ENCODE measurements at places on chromosomes 1 and 21.

- DNase-seq = peak; percentile 76
These were observed 7.9 kb upstream of the ADGRB2 start for GRCh38 chr1:31771891-31772668.

GRCh38 chr1:203290261-203291089, 14.8 kb upstream of the BTG2 start:
- peak; percentile 98 for DNase-seq

DNA sequence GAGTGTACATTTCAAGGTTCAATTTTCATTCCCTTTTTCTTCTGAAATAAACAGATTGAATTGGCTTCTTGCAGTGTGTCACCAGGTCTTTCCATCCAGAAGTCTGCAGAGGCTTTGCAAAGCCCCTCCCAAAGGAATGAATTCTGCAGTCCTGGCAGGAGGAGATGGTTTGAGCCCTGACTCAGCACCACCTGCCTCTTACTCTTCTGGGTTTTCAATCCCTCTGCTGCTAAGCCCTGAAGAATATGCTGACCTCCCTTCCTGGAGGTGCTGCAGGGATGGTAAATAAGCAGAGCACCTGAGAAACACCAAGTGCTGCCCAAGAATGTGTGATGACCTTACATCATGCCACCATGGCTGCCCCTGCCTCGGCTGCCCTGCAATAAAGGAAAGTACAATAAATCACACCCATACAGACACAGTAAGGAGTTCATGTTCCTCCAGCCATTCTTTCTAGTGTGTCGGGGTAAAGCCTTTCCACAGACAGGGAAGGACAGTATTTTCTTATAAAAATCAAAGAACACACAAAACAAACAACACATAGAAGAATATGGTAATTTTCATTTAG, 209.2 kb downstream of the ZNF326 start:
- DNase-seq = no peak

DNA sequence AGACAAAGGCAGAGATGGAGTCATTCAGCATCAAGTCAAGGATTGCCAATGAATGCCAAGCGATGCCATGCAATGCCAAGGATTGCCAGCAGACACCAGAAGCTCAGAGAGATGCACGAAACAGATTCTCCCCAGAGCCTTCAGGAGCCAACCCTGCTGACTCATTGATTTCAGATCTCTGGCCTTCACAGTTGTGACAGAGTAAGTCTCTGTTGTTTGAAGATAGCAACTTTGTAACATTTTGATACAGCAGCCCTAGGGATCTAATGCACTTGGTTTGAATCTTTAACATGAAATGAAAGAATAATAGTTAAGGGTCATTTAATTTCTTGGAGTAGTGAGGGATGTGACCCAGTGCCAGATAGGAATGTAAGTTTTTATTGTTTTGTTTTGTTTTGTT, 287.4 kb upstream of the RUNX1 start:
- DNase-seq = no peak

DNA sequence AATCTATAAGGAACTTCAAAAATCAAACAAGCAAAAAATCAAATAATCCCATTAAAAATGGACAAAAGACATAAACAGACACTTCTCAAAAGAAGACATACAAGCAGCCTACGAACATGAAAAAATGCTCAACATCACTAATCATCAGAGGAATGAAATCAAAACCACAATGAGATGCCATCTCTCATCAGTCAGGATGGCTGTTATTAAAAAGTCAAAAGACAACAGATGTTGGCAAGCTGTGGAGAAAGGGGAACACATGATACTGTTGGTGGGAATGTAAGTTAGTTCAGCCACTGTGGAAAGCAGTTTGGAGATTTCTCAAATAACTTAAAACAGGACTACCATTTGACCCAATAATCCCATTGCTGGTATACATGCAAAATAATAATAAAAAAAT, 226.4 kb downstream of the S1PR1 start:
- no peak for DNase-seq

DNA sequence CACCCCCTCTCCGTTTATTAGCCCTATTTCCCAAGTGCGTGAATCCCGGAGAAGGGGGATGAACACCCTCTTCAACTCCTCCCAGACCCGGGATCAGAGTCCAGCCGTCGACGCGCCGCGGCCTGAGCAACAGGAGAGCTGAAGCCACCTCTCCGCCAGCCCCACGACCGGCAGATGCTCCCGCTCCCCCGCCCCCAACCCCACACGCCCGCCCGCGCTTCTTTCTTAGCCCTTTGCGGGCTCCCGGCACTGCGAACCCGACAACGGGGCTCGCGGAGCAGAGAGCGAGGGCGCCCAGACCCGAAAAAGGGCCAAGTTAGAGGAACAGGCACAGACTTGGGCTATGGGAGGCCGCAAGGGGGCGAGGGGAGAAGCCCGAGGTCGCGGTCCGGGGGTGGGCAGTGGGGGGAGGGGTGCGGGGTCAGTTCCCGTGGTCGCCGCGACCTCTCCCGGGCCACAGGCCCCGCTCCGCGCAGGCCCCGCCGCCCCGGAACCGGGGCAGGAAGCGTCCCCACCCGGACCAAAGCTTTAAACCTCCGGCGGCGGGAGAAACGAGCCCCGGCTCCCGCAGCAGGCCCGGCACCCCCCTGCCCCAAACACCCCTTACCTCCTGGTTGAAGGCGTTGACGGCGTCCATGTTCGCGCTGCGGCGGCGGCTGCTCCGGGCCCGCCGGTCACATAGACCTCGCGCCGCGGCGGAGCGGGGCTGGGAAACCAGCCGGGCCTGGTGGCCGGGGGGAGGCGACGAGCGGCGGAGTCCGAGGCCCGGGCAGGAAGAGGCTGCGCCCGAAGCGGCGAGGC, 662 bp downstream of the SCAF4 start:
- peak; percentile 77 for DNase-seq

DNA sequence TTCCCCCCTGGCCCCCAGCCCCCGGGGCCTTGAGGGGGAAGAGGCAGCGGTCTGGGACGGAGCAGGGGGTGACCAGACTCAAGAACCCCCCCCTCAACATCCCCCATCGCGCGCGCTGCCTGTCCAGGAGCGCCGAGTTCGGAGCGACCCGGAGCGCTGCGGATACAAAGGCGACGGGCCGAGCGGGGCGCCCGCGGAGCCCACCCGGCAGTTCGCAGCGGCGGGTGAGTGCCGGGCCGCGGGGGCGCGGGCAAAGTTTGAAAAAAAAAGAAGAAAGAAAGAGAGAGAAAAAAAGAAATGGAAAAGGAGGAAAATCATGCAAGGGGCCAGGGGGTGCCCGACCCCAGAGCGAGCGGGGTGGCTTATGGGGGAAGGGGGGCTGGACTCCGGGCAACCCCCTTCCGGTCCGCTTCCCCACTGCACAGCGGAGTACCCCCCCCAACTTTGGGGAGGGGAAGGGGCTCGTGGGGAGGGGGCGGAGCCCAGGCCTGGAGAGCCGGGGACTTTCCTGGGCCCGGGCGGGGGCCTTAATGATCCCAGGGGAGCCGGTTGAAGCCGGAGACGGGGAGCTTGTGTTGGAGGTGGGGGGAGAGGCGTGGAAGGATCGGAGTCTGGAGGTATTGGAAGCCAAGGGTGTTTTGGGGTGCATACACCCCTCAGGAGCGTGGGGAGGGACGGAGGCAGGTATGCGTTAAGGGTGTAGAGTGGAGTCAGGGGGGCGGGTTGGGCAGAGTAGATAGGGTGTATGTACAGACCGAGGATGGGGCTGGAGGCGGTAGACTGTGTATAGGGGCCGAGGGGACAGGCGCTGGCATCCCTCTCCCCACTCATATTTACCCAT, 502 bp downstream of the VANGL2 start:
- peak; percentile 63 for DNase-seq

DNA sequence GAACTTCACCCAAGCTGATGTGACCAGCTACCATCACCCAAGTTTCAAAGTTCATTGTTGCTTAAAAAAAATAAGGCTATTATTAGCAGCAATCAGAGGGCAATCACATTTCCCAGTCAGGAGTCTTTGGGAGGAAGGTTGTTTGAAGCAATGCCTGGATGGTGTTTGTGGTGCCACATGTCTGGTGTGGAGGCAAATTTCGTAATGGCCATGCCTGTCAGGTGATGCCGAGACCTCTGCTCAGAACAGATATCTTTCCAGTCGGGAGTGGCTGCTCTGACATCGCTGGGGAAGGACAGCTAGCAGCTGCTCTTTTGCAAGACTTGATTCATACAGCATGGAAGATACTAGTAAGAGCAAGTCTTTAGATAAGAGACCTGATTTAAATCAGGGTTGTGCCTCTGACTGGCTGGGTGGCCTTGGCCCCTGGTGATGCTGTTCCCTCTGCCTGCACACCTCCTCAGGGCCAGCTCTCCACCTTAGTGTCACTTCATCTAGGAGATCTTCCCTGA, 187.8 kb upstream of the JUN start:
- peak; percentile 47 for DNase-seq

DNA sequence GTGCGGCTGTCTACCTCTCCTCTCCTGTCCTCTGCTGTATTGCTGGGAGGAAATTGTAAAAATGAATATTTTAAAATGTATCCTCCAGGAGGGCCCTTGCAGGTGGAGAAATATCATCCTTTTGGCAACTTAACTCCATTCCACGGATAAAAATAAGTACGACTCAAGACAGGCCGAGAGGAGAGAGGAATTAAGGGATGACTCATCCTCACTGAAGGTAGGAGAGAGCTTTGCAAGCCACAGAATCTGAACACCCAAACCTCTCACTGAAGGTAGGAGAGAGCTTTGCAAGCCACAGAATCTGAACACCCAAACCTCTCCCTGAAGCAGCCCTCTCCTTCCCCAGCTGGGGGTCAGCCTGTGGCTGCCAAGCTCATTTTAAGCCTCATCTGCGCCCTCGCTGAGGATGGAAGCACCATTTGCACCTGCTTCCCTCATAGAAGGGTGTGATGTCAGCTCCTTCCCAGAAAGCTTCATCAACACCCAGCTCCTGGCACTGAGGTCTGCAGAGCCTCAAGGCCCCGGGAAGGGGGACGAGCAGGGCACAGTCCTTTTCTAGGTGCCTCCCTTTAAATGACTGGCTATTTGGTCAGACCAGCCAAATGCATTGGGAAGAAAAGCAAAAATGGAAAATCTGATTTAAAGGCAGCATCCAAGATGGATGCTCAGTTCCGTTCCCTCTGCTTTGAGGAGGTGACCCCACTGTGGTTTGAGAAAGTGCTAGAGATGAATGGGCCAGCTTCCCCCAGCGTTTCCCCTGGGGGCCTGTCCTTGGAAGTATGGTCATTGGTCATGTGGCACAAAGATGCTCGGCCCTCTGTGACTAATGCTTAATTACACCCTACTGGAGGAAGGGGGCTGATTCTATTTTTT, 12.9 kb upstream of the SELENON start:
- DNase-seq = no peak

DNA sequence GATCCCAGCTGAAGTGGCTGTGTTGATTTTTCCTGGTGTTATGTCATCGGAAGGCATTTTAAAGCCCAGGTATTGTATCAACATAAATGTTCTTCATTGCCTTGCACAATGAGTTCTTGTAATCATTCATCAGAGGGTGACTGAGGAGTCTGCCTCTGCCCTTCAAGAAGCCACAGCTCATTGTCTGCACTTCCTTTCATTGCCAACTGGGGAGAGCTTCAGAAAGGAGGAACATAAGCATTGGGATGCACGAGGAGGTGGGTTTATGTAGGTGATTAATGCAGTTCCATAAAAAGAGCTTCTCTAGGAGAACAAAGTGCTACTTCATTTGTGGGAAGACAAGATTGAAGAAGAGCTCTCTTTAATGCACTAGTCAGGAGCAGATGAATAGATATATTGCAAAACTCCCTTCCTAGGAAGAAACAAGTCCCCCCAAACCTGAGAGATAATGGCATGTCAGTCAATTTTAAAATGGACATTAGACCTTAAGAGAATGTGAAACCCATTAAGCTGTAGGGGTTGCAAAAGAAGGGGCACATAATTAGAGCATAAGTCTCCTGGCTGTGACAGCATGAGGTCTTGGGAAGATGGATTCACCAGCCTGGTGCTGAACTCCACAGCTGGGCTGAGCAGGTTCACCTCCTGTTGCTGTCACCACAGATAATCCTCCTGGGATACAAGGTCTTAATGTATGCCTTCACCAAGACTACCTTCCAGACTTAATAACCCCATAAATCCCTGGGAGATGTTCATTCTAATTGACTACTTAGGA, 124.6 kb downstream of the BACH1 start:
- DNase-seq = no peak

DNA sequence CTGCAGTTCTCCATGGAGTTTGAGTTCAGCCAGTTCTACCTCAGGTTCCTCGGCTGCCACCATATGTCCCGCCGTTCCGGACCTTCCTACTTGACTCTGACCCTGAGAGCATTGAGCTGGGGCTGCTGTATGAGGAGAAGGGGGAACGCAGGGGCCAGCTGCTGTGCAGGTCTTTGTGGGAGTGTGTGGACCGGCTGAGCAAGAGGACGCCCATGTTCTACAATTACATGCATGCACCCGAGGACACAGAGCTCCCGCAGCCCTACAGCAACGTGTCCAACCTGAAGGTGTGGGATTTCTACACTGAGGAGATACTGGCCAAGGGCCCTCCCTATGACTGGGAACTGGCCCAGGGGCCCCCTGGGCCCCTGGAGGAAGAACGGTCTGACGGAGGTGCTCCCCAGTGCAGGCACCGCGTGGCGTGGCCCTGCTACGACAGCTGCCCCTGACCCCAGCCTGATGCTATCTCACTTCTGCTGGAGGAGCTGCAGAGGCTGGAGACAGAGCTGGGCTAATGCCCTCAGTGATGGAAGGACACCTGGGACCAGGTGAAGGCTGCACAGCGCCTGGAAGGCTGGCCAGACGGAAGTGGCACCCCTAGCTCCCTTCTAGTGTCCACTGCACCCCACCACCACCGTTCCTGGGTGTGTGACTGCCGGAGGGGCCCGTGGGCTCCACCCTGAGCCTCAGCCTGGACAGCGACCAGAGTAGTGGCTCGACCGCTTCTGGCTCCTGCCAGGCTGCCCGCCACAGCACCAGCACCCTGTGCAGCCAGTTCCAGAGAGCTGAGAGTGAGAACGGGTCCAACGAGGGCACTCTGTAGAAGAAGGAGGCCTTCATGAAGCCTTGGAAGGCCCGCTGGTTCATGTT, 20.8 kb upstream of the NPPB start:
- no peak for DNase-seq

GRCh38 chr1:195733826-195734225, 874.4 kb downstream of the KCNT2 start:
- no peak for DNase-seq

DNA sequence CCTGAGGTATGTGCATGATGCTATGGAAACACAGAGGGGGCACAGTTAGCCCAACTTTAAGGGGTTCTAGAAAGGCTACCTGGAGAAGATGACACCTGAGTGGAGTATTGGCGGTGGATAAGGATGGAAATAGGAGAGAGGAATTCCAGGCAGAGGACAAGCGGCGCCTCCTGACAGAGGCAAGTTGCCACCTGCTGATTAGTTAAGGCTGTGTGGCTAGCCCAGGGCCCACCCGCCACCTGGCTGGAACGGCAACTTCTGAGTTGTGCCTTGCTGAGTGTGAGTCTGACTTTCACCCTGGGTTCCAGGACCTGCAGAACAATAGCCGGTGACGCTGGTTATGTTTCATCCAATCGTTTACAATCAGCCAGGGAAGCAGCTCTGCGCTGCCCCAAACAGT, 126.9 kb upstream of the LMO4 start:
- DNase-seq = no peak

GRCh38 chr1:182357913-182358312, 33.7 kb downstream of the GLUL start:
- no peak for DNase-seq

GRCh38 chr1:73066866-73067265, 784.5 kb upstream of the NEGR1 start:
- no peak for DNase-seq
